ENCODE measurements at places on chromosomes 5 and 9. TPM values are rescaled to one million over a fixed set of nuclear protein-coding genes. Genes with fewer than 3 reads are reported as not detected.

DNA sequence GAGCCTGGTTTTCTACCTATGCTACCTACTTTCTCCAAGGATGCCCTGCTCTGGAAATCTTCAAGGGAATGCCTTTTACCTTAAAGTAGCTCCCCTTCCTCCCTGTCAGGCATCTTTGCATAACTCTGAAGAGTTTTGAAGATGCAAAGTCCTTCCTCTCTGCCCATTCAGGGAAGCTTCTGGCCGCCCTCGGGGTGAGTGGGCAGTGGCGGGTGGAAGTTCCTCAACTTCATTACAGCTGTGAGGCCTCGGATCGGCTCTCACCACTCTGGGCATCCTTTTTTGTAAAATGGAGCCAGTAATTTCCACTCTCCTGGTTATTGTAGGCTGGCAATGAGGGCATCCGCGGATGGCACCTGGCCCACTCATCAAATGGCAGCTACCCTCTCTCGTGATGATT, 31.7 kb upstream of the STXBP1 start:
- H3K4me1 ChIP-seq = peaks cover 15% of the 10 kb centered on the region
- H3K4me3 ChIP-seq = no peak overlapping the region
- DNase-seq = no peak
- no peaks in the 10 kb centered on the region for H3K36me3 ChIP-seq

- H3K27ac ChIP-seq = peak overlapping the region; percentile 59
- H3K36me3 ChIP-seq = no peaks in the 10 kb centered on the region
- DNase-seq = peak; percentile 62
- peaks cover 9% of the 10 kb centered on the region for H3K4me1 ChIP-seq
These were observed 21.9 kb upstream of the FOXE1 start for GRCh38 chr9:97830884-97831829.

- H3K4me3 ChIP-seq = no peak overlapping the region
- DNase-seq = no peak
- no peaks in the 10 kb centered on the region for H3K27me3 ChIP-seq
- no peaks in the 10 kb centered on the region for H3K36me3 ChIP-seq
- no peaks in the 10 kb centered on the region for H3K4me1 ChIP-seq
- H3K27ac ChIP-seq = no peak overlapping the region
These were observed 31.7 kb upstream of the SCAMP1 start for GRCh38 chr5:78328585-78329173.

GRCh38 chr9:131237931-131238401, 38.3 kb downstream of the FAM78A start:
- H3K36me3 ChIP-seq = no peaks in the 10 kb centered on the region
- DNase-seq = peak; percentile 71
- peak overlapping the region; percentile 42 for H3K27ac ChIP-seq
- no peak overlapping the region for H3K4me3 ChIP-seq

- no peaks in the 10 kb centered on the region for H3K4me1 ChIP-seq
- no peak overlapping the region for H3K27ac ChIP-seq
- peak; percentile 16 for DNase-seq
- H3K4me3 ChIP-seq = no peak overlapping the region
- H3K27me3 ChIP-seq = no peaks in the 10 kb centered on the region
These were observed 199.4 kb upstream of the ST8SIA4 start for GRCh38 chr5:101102506-101102905.

Gene MTX3
- total RNA-seq = 18.7 TPM
